ENCODE measurements at places on chromosomes 4 and X.
A peak's percentile ranks its signal among the peaks of the same experiment; 100 is the strongest.

DNA sequence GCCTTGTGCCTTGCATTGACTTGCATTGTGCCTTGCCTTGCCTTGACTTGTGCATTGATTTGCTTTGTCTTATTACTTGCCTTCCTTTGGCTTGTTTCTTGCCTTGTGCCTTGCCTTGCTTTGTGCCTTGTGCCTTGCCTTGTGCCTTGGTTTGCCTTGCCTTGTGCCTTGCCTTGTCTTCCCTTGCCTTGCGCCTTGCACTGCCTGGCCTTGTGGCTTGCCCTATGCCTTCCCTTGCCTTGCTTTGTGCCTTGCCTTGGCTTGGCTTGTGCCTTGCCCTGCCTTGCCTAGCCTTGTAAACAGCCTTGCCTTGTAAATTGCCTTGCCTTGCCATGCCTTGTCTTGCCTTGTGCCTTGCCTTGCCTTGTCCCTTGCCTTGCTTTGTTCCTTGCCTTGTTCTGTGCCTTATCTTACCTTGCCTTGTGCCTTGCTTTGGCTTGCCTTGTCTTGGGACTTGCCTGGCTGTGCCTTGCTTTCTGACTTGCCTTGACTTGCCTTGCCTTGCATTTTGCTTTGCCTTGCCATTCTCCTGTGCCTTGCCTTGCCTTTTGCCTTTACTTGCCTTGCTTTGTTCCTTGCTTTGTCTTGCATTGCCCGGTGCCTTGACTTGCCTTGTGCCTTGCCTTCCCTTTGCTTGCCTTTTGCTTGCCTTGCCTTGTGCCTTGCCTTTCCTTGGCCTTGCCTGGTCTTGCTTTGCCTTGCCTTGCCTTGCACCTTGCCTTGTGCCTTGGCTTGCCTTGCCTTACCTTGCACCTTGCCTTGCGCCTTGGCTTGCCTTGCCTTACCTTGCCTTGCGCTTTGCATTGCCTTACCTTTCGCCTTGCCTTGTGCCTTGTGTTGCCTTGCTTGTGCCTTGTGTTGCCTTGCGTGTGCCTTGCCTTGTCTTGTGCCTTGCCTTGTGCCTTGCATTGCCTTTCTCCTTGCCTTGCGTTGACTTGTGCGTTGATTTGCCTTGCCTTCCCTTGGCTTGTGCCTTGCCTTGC is 97.5 kb downstream of the TAB3 start:
- no peak for DNase-seq

DNA sequence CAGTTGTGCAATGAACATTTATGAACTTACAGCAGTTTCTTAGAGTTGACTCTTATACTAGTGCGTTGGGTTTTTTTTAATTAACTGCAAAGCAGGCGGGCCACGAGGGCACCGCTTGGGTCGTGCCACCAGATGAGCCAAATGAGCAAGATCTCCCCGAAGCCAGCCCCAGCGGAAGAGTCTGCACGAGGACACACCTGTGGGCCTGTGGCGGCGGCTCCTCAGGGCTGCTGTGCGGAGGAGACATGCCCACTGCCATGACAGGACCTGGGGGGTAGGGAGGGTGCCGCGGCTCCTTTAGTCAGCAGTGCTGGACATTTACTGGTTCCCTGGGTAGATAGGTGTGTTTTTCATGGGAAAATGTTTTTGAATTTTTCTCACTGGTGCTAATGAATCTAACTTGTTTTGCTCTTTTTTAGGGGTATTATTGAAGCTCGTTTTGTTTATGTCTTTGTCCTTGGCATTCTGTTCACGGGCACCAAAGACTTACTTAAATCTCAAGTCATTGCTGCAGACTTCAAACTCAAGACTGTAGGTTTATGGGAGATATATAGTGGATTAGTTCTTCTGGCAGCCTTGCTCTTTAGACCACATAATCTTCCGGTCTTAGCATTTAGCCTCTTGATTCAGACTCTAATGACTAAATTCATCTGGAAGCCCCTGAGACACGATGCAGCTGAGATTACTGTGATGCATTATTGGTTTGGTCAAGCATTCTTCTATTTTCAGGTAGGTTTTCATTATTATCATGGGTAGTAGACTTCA is 31.2 kb downstream of the PIGG start:
- no peak for DNase-seq

DNA sequence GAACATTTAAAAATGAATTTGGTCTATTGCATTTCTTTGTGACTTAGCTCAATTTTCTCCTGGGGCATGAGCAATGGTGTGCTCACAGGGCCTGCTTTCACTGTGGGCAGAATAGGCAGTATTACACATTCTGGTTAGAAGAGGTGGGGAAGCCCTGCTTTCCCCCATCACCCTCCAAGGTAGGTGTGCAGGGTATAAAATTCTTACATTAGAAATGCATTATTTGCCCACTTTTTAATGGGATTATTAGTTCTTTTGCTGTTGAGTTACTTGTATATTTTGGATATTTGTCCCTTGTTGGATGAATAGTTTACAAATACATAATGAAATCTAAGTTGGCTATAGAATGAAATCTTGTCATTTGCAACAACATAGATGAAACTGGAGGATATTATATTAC is 8.3 kb upstream of the STBD1 start:
- no peak for DNase-seq

- DNase-seq = no peak
Observed at GRCh38 chr4:184253072-184253420, 35.4 kb upstream of the ENPP6 start.

GRCh38 chr4:115657991-115658650 is 544.7 kb upstream of the NDST4 start:
- DNase-seq = no peak

- peak; percentile 88 for DNase-seq
Observed at GRCh38 chr4:95091272-95091671, 333.5 kb downstream of the BMPR1B start.

DNA sequence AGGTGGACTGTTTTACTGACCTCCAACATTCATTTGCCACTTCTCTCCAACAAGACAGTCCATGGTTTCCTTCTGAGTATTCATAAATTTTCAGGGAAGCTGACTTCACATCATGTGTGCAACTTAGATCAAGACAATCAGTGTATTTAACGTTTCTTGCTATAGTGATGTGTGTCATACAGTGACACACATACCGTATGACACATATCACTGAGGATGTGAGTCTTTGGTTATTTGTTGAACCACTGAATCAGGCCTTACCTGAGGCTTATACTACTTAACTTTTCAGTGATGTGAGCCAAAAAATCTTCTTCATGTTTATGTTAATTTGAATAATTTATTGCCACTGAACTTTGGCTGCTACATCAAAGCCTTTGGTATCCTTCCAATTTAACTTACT is 166.8 kb downstream of the BMPR1B start:
- no peak for DNase-seq

DNA sequence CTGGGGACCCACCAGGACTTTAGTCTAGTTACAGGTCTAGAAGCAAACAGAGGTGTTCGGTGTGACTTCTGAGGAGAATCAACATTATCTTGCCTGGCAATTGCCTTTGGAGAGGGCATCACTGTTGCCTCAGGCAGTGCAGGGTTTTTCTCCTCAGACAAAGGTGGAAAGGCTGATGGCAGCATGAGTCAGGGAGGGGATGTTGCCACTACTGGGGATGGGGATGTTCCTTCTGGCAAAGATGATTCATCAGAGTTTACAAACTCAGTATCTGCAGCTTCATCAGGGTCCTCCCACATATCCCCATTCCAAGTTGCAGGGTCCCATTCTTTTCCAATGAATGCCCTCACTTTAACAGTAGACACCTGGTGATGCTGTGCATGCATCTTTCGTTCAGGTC is 91.3 kb upstream of the GALNTL6 start:
- DNase-seq = no peak

DNA sequence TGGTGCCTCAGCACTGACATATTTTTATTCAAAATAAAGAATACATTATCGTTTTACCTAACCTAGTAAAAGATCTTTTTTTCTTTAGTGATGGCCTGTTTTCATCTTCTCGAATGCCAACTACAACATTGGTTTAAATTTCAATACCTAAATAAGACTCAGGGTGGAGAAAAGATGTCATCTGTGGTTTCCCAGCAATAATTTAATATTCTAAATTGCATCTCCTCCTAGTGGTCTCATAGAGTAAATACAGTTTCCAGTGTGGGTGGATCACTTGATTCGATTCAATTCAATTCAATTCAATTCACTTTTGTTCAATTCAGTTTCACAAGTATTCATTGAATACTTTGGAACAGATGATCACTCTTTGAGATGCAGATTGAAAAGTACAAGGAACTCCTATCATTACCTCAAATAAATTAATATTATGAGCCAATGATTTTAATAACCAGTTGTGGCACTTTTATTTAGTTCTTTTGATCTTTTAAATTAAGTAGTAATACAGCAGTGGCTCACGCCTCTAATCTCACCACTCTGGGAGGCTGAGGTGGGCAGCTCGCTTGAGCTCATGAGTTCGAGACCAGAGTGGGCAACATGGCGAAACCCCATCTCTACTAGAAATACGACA is 427.2 kb downstream of the FAT4 start:
- no peak for DNase-seq

DNA sequence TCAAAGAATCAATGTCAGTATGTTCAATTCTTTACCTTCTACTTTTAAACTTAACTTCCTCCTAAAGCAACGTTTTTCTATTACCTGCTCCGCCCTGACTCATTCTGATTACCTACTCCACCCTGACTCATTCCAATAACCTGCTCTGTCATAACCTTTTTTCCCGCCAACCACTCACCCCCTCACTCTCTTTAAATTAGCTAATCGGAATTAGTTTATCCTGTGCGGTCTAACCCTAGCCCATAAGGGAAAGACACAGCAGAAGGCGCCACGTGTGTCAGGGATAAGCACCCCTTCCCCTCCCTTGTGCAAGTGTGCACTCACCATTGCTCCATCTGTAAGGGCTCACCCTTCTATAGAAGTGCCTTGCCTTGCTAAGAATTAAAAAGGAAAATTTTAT is 64.4 kb downstream of the EIF4E start:
- no peak for DNase-seq

- no peak for DNase-seq
Observed at GRCh38 chr4:162981823-162982222, 184.9 kb downstream of the NAF1 start.

GRCh38 chr4:40909363-40909876 is 159.7 kb downstream of the NSUN7 start:
- no peak for DNase-seq

DNA sequence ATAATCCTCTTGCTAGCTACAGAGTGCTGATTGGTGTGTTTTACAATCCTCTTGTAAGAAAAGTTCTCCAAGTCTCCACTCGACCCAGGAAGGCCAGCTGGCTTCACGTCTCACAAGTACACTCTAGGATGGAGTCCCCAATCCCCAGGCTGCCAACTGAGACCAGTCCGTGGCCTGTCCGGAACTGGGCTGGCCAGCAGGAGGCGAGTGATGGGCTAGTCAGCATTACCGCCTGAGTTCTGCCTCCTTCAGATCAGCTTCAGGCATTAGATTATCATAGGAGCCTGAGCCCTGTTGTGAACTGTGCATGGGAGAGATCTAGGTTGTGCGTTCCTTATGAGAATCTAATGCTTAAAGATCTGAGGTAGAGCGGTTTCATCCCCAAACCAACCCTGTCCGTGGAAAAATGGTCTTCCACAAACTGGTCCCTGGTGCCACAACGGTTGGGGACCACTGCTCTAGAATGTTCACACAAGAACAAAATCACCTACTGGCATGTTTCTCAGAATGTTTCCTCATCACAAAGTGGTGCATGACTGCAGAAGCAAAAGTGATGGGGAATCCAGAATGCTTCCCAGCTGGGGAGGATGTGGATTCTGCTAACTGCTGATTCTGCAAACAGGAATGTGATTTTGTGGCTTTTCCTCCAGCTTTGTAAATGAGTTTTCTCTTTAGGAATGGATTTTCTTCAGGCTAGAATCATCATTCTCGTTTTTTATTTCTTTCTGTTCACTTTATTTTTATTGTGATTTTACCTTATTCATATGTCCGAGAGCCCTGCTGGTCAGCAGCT is 40.9 kb downstream of the SEPTIN11 start:
- DNase-seq = no peak

- DNase-seq = no peak
Observed at GRCh38 chr4:2417226-2417764, 1.1 kb downstream of the ZFYVE28 start.

DNA sequence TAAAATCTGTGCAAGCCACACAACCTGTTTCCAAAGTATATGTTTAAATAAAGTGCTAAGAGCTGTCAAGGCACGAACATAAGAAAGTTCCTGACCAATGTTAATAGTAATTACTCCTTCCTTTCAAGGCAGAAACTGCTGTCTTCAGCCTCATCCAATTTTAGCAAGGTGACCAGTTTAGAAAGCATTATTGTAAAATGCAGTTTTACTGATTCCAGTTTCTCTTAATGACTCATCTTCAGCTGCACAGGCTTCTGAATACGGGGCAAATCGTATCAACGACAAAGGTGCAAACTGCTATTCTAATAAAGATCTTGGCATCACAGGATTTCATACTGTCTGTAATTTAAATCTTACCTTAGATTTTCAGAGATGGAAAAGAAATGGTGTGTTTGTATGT is 87.5 kb downstream of the PPP3CA start:
- no peak for DNase-seq

DNA sequence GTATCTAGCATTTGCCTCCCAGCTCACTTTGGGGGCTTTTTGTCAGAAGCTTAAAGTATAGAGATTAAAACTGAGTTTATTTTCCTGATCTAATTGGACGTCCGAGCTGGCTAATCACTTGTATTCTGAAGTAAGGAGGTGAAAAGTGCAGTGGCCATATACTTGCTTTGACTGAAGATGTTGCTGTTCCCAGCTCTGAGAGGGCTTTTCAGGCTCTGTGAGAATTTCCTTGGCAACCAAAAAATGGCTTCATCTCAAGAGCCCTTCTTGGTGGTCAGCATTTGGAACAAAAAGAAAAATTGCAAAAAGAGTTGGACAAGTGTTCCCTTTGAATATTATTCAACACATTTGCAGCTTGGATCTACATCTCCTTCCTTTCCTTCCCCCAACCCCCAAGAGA is 67.0 kb downstream of the SLC4A4 start:
- DNase-seq = no peak

Data from DND-41 (cell line).